ENCODE measurements at places on chromosomes 1 and 21. TPM values are rescaled to one million over a fixed set of nuclear protein-coding genes. Genes with fewer than 3 reads are reported as not detected.
A peak's percentile ranks its signal among the peaks of the same experiment; 100 is the strongest.

DNA sequence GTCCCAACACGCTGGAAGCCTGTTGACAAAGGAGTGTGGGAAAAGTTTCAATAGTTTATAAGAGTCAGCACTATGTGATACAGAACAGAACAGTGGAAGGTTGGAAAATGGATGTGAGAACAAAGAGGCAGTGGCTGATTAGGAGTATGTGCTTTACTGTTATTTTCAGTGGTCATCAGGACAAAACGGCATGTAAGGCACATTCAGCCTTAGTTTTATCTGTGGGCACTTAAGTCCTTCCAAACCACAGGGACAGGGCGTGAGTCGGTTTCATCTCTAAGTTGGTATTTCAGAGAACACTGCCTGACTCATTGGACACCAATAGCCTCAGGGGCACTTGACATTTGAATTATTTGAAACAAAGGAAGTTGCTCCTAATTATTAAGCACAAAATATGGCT lies 306.9 kb downstream of the ASTN1 start:
- DNase-seq: no peak

DNA sequence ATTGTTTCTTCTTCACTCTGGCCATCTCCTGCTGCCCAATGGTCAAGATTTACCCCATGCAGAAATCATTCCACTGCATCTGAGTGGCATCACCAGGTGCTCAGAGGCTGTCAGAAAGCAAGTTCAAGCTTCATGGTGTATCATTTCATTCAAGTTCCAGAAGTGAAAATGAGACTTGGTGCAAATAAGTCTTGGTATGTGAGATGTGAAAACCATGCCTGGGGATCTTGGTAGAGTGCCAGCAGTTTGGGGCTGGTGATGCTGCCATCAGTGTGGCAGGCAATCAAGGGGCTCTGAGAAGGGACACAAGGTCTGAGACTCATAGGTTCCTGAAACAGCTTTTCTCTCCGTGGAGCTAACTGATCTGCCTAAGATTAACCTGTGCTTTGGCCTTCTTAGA lies 52.0 kb downstream of the CD2 start:
- no peak for DNase-seq

GRCh38 chr21:32426066-32426465 lies 13.6 kb downstream of the EVA1C start:
- DNase-seq: no peak

DNA sequence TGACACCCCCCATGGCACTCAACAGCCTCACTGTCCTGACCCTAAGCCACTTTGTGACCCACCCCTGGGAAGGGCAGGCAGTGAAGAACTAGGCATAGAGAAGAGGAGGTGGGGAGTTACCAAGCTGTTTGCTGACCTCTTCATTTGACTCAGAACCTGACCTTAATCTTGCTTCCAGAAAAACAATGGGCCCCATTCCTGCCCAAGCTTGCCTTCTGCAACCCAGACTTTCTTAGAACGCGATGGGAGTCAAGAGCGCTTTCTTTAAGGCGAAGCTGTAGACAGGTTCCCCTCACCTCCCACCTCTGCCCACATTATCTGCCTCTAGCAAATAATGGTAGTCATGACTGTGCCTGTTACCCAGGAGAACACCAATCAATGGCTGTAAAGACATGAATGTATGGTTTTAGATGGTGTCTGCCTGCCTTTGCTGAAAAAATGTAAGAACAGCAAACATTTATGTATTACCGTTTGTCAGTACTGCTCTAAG lies 8.2 kb upstream of the CBR3 start:
- no peak for DNase-seq

GRCh38 chr1:16076031-16076864 lies 2.8 kb upstream of the FAM131C start:
- no peak for DNase-seq

DNA sequence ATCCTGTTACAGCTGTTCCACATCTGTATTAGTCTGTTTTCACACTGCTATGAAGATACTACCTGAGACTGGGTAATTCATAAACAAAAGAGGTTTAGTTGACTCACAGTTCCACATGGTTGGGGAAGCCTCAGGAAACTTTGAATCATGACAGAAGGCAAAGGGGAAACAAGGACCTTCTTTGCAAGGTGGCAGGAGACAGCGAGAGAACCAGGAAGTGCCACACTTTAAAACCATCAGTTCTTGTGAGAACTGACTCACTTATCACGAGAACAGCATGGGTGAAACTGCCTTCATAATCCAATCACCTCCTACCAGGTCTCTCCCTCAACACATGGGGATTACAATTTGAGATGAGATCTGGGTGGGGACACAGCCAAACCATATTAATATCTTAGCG lies 110.3 kb upstream of the TRABD2B start:
- no peak for DNase-seq

GRCh38 chr1:211833174-211833820 lies 2.7 kb upstream of the LPGAT1 start:
- DNase-seq: no peak

DNA sequence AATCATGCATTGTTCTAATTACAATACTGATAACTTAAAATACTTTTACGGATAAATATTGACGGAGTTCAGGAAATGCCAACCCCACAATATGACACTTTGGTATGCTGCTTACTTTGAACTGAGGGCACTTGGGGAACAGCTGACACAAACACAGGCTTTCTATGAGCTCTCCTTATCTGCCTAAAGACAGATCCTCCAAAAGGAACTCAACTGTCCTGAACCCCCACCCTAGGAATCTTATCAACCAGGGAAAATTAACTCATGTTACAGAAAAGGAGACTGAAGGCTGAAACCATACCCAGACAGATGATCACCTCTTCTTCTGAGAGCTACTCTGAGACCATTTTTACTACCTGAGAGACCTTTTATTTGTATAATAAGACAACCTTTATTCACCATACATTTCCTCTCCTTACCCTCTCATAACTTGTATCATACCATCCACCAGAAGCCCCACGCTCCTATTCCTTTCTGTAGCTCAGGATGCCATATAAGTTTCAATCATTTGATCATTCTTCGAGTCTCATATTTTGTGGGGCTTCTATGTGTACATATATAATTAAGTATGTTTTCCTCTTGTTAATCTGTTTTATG lies 239.5 kb downstream of the FAF1 start:
- no peak for DNase-seq

DNA sequence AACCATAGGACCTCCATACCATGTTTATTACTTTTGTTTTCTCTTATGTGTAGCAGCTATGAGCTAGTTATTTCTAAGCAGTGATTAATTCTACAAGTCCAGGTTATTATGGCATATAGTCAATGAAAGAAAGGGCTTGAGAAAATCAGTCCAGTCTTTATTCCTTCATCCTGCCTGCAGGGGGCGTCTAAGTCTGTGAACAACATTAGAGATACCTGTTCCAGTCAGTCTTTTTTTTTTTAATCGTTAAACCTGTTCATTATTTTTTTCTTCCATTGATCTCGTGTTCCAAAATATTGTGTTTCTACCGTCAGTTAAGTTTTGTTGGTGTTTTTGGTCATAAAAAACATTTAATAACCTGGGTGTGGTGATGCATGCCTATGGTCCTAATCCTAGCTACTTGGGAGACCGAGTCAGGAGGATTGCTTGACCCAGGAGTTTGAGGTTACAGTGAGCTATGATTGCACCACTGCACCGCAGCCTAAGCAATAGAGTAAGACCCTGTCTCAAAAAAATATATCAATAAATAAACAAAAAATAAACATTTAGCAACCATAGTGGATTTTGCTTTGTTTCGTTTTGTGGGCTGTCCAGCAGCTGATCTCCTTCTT lies 29.4 kb upstream of the CD2 start:
- DNase-seq: peak; percentile 7

DNA sequence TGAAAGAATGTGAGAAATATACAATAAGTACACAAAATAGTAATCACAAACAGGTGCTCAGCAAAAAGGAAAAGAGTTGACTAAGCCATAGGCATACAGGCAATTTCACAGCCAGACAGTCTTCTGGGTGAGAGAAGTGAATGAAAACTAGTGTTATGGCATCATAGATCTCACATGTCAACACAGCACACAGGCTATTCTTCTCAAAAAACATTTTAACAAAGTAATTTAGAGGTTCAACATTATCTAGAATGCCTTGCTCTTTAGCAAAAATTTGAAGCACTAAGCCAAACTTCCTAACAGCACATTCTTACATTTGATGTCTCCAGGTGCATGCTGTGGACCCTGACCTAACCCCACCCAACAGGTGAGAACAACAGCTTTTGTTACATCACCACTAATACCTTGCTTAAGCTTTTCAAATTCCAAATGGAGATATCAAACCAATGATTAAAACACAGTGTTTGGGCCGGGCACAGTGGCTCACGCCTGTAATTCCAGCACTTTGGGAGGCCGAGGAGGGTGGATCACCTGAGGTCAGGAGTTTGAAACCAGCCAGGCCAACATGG lies 30.5 kb downstream of the OTUD7B start:
- DNase-seq: no peak

GRCh38 chr1:160767395-160768294 lies 28.3 kb upstream of the LY9 start:
- DNase-seq: no peak

DNA sequence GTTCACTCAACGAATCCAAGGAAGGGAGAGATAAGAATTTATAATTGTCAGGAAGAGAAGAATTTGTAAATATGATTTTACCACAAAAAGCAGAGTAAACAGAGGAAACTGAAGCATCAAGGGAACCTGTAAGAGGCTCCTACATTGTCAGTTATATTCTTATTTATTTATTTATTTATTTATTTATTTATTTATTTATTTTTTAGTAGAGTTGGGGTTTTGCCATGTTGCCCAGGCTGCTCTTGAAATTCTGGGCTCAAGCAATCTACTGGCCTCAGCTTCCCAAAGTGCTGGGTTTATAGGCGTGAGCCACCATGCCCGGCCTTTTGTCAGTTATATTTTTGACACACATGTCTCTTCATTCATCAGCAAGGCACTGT lies 47.1 kb downstream of the FCRL3 start:
- DNase-seq: no peak

DNA sequence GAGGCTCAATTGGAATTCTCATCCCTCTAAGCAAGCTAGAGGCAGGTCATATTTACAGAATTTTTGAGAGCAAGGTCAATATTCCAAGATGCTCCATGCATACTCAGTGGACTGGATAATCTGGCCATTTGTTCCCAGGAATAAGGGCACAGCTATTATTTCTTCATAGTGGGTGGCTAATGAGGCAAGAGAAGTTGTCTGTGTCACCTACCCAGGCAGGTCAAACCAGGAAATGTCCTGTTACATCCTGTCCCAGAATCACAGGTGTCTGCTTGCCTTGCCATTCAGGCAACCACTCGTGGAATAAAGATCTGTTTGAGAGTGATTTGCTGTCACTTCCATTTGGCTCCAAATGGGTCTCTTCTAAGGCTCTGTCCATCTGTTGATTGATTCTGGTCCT lies 85.2 kb upstream of the ZP4 start:
- DNase-seq: no peak

GRCh38 chr1:6545276-6546112 lies 8.8 kb downstream of the NOL9 start:
- DNase-seq: no peak

DNA sequence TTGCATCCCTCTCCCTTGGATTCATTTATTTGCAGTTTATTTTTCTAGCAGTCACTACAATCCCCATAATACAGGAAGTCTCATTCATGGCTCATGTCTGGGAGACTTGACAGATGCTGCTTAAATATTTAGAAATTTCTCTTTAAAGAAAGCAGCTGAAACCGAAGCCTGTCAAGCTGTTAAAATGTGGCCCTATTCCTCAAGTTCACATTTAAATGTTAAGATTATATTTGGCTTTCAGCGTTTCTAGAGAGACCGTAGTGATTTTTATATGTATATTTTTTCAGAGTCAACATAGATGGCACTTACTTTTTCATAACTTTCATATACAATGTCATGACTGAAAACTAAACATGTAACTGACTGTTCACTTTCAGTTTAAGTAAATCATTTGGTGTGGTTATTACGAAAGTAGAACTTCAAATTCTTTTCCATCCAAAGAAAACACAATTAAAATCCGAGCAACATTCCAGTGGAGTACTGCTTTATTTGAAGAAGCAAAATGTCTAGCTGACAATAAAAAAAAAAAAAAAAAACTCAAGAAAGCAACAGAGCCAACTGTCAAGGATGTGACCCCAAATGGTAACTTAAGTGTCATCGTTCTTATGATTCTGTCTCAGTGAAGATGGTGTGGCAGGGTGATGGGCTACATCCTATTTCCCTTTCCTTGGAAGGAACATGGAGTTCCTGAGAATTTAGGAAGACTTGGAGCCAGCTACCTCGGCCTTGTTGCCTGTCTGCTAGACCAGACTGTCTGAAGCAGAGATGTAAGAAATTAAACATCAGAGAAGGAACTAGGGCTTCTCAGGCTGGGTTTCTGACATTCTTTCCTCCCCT lies 37.8 kb downstream of the MIS18A start:
- no peak for DNase-seq

DNA sequence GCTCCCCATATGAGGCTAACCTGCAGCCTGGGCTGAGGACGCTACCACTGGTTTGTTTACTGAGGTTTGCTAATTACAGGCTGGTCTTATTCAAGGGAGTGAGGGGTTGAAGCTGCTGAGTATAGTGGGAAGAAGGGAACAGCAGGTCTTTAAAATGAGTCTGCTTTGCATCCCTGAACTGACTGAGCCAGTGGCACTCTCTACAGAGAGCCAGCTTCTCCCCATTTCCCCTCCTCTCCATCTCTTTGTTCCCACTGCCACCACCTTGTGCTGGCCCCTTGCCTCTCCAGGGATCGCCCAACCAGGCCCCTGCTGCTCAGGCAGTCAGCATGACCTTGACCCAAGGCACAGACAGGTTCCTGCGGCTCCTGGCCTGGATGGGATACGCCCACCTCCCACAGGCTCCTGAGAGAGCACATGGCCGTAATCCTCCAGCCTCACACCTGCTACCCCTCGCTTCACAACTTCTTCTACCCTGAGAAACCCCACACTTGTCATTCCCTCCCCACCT lies 45.0 kb downstream of the IER5 start:
- DNase-seq: no peak

GRCh38 chr1:207093944-207094343 lies 5.3 kb downstream of the C4BPB start:
- no peak for DNase-seq

- DNase-seq: no peak
Observed at GRCh38 chr1:11492235-11492634, 13.3 kb downstream of the DISP3 start.

- DNase-seq: no peak
Observed at GRCh38 chr1:107277022-107277421, 136.2 kb downstream of the NTNG1 start.

GRCh38 chr1:84090447-84091245 lies 53.4 kb upstream of the PRKACB start:
- no peak for DNase-seq

DNA sequence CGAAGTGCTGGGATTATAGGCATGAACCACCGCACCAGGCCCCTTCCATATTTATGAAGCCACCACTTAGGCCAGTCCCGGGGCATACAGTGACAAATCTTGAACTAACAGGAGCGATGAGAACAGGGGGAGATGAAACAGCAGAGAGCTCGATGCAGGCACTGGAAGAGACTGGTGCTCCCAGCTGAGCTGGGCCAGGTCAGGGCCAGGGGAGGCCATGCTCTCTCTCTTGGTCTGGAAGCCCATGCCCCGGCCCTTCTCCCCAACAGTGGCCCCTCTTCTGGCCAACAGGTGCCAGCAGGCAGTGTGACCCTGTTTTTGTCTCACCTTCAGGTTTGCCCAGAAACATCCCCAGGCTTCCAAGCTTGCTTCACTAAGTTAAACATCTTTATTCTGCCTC lies 269.9 kb upstream of the C1orf174 start:
- no peak for DNase-seq

- no peak for DNase-seq
Observed at GRCh38 chr21:24395320-24395923, 1211.9 kb downstream of the MRPL39 start.

CD34 gene
- 16.9 TPM for total RNA-seq

PRAMEF8 gene
- not detected for total RNA-seq

MSH4 gene
- 0.13 TPM for total RNA-seq

LCE1B gene
- total RNA-seq: not detected

ACTA1 gene
- total RNA-seq: not detected

RGS18 gene
- total RNA-seq: 0.04 TPM

All from pulmonary artery endothelial cell (primary cell).